ENCODE measurements at places on chromosomes 13 and 19. TPM values are rescaled to one million over a fixed set of nuclear protein-coding genes. Genes with fewer than 3 reads are reported as not detected.

The KLK14 gene
- not detected for total RNA-seq

The SRRM5 gene
- total RNA-seq = 0.38 TPM

The PLVAP gene
- 151 TPM for total RNA-seq

The TNNI3 gene
- not detected for total RNA-seq

The RDH8 gene
- total RNA-seq = not detected

The SERPINE3 gene
- not detected for total RNA-seq

Measured in posterior vena cava (tissue), 2 donors.